ENCODE measurements at places on chromosomes 5 and 9. TPM values are rescaled to one million over a fixed set of nuclear protein-coding genes. Genes with fewer than 3 reads are reported as not detected.

- no peak overlapping the region for H3K4me3 ChIP-seq
- DNase-seq = no peak
- no peaks in the 10 kb centered on the region for H3K36me3 ChIP-seq
- peaks cover 3% of the 10 kb centered on the region for H3K27me3 ChIP-seq
- H3K4me1 ChIP-seq = peaks cover 34% of the 10 kb centered on the region
- H3K27ac ChIP-seq = no peak overlapping the region
These were observed 127.9 kb downstream of the PALM2AKAP2 start for GRCh38 chr9:109907810-109908458.

DNA sequence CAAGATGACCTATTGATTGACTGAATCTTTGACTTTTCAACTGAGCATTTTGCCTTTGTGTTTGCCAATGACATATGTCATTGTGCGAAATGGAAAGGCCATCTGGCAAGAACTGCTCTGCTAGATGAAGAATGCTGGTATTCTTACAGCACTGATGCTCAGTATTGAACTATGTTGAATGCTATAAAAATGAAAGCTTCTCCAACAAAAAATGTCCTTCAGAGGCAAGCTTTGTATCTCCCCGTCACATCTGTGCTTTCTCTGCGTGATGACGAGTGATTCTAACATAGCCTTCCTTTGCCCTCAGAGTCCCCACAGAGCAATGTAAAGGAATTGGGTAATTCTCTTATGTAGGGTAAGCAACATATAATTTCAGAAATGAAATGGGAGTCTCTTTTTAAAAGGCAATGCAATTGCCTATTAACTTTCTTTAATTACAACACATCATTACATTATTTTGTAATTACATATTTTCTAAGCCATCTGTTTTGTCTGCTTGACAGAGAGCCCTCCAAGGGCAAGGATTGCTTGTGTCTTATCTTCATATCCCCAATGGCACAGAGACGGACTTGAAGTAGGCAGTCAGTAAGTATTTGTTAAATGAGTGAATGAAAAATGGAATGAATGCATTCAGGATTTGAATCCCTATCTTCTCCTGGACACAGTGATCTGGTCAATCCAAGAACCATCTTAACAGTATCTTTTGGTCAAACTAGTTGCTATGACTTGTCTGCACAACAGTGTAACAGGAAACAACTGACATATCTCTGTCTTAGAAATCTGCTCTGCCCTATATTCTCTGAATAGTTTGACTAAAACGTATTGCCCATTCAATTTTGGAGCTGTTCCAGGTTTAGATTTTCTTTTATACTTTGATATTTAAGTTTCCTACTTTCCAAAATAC is 46.1 kb downstream of the ENC1 start:
- H3K27me3 ChIP-seq = no peaks in the 10 kb centered on the region
- peaks cover 39% of the 10 kb centered on the region for H3K4me1 ChIP-seq
- no peak for DNase-seq
- H3K4me3 ChIP-seq = no peak overlapping the region
- H3K36me3 ChIP-seq = no peaks in the 10 kb centered on the region

DNA sequence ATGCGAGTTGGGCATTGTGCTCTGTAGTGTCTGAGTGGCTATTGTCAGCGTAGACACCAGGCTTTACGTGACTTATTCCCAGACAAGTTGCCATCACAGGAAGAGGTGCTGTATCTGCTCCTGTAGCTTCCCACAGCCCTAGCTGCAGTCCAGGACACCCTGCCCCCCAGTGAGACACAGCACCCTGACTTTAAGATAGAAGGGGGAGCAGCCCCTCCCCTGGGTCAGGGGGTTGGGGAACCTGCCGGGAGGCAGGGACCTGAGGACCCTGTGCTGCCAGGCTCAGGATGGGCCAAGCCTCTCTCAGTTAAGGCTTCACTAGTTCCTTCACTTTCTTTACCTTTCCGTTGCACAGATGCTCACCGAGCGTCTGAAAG is 75.4 kb downstream of the NEK6 start:
- no peak overlapping the region for H3K4me3 ChIP-seq
- peaks cover 4% of the 10 kb centered on the region for H3K27me3 ChIP-seq
- H3K27ac ChIP-seq = no peak overlapping the region
- DNase-seq = no peak

Gene PCSK5
- 30.7 TPM for total RNA-seq

DNA sequence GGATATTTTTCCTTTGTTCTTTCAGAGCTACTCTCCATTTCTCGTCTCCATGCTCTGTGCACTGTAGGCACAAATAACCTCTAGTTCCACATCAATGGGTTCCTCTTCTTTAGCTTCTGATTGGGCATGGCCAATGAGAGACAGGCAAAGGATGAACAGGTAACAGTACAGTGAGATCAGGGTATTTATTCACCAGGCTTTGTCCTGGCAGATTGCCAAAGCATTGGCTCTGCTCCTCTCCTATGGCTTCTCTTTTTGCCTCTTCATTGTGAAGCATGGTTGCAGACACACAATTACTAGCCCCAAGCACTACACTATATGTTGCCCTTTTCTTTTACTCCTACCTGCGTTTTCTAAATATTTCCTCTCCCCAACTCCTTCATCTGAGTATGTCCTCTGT is 215.1 kb upstream of the ARRDC3 start:
- H3K4me3 ChIP-seq = no peak overlapping the region
- peaks cover 4% of the 10 kb centered on the region for H3K27me3 ChIP-seq
- DNase-seq = no peak
- H3K27ac ChIP-seq = no peak overlapping the region

Gene KCNN2
- 15.4 TPM for total RNA-seq

DNA sequence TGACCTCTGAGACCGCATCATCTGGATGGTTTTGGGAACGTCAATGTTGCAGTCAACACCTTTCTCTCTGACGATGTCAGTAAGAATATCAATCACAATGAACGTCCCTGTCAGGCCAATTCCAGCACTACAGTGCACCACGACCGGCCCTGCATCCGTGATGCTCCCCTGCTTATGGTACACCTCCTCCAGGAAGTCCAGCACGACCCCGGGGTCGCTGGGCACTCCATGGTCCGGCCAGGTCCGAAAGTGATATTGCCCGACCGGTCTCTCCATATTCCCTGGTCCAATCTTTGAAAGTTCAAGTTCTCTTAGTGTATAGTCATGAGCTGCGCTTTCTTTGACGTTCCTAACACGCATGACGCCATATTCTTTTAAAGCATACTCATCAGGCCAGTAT is 203.6 kb upstream of the PRDM9 start:
- no peaks in the 10 kb centered on the region for H3K36me3 ChIP-seq
- no peak overlapping the region for H3K27ac ChIP-seq
- no peaks in the 10 kb centered on the region for H3K27me3 ChIP-seq
- no peaks in the 10 kb centered on the region for H3K4me1 ChIP-seq
- DNase-seq = no peak

Gene FOXD1
- 1.3 TPM for total RNA-seq

Gene GPR21
- 0.46 TPM for total RNA-seq

DNA sequence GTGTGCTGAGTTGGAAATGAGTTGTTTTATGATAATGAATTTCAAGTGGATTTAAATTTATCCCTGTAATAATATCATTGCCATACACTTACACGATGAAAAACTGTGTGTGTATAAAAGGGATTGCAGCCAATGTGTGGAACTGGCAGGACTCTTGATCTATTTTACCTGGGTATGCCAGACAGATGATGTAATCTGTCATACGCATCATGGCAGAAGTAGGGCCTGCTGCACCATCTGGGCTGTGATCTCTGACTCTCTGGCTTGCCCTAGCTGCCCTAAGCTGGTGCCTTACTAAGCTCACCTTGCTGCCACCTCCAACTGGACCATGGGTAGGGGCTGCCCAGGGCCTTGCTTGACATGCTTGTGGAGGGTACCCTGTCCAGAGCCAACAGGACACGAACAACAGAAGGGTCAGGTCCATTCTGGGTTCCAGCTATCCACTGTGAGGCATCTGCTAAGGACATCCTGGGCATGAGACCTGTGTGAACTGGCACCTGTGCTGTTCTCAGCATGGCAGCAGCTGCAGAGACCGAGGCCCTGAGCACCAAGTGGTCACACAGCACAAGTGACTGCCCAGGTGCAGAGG is 184.2 kb downstream of the FSTL4 start:
- DNase-seq = no peak
- no peaks in the 10 kb centered on the region for H3K36me3 ChIP-seq
- H3K27ac ChIP-seq = no peak overlapping the region
- H3K4me1 ChIP-seq = peaks cover 25% of the 10 kb centered on the region
- peaks cover 20% of the 10 kb centered on the region for H3K27me3 ChIP-seq

GRCh38 chr5:111389390-111390082 is 122.8 kb downstream of the STARD4 start:
- H3K27ac ChIP-seq = no peak overlapping the region
- H3K4me3 ChIP-seq = no peak overlapping the region
- DNase-seq = no peak
- H3K27me3 ChIP-seq = no peaks in the 10 kb centered on the region

DNA sequence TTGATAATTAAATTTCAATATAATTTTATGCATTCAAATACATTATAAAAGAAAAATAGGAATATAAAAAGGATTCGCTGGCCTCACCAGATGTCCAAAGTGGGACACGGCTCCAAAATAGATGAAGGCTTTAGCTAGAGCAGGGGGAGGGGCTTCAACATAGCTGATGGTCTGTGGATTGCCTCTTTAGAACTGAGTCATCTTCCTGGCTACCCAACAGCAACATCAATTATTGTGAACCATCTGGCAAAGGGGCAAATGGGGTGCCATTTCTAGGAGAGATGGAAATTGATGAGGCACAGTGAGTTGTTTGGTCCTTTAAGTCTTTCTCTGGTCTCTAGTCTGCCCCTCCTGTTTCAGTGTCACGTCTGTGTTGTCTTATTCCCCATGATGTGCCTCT is 44.2 kb upstream of the CD180 start:
- H3K36me3 ChIP-seq = no peaks in the 10 kb centered on the region
- H3K27ac ChIP-seq = no peak overlapping the region
- no peaks in the 10 kb centered on the region for H3K27me3 ChIP-seq
- no peak for DNase-seq

Gene SPATA31C1
- 0.07 TPM for total RNA-seq

DNA sequence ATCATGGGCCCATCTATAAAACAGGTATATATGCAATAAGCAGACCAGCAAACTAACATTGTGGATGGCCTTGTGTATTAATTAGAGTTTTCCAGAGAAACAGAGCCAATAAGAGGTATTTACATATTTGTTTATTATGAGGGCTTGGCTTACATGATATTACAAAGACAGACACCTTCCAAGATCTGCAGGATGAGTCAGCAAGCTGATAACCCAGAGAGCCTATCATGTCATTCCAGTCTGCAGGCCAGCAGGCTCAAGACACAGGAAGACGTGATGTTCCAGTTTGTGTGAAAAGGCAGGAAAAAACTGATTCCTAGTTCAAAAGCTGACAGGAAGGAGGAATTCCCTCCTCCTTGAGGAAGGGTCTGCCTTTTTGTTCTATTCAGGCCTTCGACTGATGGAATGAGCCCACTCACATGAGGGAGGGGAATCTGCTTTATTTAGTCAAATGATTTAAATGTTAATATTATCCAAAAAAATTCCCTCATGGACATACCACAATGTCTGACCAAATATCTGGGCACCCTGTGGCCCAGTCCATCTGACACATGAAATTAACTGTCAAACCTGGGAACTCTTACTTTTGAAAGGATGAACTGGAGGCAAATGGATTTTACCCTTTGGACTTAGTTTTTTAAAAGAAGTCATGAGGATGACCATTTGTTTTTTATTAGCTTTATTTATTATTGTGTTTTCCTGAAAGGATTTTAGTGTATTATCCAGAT is 161.2 kb upstream of the CHD1 start:
- H3K27ac ChIP-seq = no peak overlapping the region
- no peak overlapping the region for H3K4me3 ChIP-seq
- no peaks in the 10 kb centered on the region for H3K4me1 ChIP-seq
- DNase-seq = no peak
- H3K36me3 ChIP-seq = no peaks in the 10 kb centered on the region

Gene NME5
- 4.3 TPM for total RNA-seq

Gene GRXCR2
- total RNA-seq = not detected

DNA sequence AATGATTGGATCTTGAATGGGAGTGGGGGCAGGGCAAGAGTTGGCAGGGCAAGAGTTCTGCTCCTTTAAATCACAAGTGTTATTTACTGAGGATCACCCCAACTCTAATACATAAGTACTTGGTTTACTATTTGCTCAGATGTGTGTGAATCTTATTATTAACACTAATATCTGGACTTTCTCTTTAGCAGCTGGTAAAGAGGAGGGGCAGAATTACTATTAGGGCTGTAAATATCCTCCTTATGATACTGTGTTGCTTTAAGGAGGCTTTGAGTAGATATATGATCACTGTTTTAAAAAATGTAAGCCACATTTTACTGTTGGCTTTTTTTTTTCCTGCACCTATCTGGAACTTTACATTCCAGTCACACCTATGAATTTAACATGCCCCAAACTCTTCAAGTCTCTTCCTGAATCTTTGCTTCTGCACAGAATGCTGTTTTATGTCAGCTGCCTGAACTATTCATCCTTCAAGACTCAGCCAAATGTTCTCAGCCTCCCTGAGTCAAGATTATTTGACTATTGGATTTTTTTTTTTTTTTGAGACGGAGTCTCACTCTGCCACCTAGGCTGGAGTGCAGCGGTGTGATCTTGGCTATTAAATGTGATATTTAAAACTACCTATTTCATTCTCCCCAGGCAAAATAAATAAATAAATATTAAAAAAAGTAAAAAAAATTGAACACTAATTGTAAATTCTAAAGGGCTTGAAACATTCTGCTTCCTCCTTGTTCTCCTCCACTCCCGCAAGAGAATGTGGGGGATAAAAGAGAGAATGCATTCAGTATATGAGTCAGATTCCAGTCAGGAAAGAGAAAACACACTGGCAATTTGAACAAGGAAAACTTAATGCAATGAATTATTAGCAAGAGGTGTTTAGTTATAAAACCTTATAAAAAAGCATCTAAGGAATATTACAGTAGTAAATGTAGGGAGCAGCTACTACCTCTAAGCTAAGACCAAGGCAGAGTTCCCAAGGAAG is 99.3 kb downstream of the FOCAD start:
- H3K36me3 ChIP-seq = peaks cover 23% of the 10 kb centered on the region
- H3K4me1 ChIP-seq = no peaks in the 10 kb centered on the region
- no peak overlapping the region for H3K4me3 ChIP-seq
- H3K27ac ChIP-seq = peak overlapping the region; percentile 54

Gene TRMO
- 13.9 TPM for total RNA-seq

DNA sequence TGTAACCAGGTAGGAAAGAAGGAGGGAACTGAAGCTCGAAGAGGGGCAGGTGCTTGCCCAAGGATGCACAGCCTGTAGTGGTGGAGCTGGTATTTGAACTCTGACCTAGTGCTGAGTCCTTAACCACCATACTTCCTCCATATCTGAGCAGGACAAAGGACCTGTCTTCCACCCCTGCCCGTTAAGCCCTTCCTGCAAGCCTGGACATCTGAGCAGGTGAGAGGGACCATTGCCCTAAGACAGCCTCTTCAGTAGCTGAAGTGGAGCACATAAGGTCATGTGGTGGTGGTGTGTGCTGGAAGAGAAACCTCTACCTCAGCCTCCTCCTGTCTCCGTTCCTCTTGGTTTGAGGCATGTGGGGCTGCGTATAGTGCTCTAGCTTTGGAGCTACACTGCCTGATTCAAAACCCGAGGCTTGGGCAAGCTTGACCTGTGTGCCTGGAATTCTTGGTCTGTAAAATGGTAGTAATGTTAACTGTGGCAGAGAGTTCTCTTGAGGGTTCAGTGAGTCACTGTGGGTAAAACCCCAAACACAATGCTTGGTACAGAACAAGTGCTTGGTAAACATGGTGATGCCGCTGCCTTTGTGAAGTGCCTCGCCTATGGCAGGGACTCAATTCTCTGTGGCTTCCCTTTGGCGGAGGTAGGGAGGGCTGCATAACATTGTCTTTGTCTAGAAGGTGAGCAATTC is 7.4 kb downstream of the GALNT10 start:
- DNase-seq = no peak
- no peak overlapping the region for H3K27ac ChIP-seq
- peaks cover 20% of the 10 kb centered on the region for H3K27me3 ChIP-seq
- H3K36me3 ChIP-seq = peaks cover 3% of the 10 kb centered on the region
- no peak overlapping the region for H3K4me3 ChIP-seq

Data from type B pancreatic cell (in vitro differentiated cells).